ENCODE measurements at places on chromosomes 5 and 9. TPM values are rescaled to one million over a fixed set of nuclear protein-coding genes. Genes with fewer than 3 reads are reported as not detected.

DNA sequence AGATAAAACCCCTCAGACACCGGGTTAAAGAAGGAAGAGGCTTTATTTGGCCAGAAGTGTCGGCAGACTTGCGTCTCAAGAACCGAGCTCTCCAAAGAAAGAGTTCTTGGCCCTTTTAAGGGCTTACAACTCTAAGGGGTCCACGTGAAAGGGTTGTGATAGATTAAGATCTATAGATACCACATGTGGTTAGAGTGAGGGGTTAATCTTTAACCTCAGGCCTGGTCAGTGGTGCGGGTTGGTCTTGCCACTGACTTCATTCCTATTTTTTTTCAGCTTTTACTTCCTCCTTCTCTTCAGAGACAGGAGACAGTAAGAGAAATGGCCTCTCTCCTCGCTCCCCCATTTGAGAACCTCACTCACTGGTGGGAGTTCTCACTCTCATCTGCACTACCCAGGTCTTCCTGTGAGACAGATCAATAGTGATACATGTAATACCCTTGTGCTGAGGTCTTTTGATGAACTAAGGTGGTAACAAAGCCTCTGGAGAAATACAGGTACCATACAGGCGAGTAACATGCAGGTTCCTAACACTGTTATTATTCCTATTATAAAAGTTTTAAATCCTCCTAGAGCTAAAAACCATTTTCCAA lies 52.4 kb upstream of the COX7C start:
- no peaks in the 10 kb centered on the region for H3K27me3 ChIP-seq
- no peak overlapping the region for H3K4me3 ChIP-seq
- no peaks in the 10 kb centered on the region for H3K36me3 ChIP-seq
- H3K4me1 ChIP-seq = no peaks in the 10 kb centered on the region

The HTR1A gene
- not detected for total RNA-seq

The AK8 gene
- total RNA-seq = 7.2 TPM

- peak; percentile 92 for DNase-seq
- no peaks in the 10 kb centered on the region for H3K27me3 ChIP-seq
- peak within 1 kb of the TSS; percentile 100 for H3K4me3 ChIP-seq
Measured at GRCh38 chr9:107489687-107490605, at the start of gene KLF4. KLF4 (minus strand) TSS chr9:107489769; CDS start chr9:107489172, 597 bp downstream.

DNA sequence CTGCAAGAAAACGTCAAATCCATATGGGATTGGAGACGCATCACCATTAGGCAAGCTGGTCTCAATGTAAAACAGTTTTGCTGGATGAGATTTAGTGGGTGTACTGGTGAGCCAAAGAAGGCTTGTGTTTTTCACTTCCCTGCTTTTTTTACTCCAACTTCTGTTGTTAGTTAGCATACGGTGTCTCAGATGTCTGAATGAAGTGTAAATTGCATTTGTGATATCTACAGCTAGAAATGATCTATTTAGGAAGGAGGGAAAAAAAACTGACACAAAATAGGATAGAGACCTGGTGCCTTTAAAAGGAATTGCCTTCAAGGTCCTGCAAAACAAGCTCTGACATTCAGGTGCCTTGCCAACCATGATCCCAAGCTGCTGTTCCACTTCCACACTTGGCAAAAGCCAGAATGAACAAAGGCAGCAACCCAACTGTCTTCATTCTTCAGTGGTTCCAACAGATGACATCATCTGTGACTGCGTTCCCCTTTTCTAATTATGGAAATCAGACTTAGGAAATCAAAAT lies 104.2 kb upstream of the RAI14 start:
- no peaks in the 10 kb centered on the region for H3K36me3 ChIP-seq
- no peak overlapping the region for H3K4me3 ChIP-seq
- H3K27me3 ChIP-seq = no peaks in the 10 kb centered on the region
- H3K27ac ChIP-seq = no peak overlapping the region

DNA sequence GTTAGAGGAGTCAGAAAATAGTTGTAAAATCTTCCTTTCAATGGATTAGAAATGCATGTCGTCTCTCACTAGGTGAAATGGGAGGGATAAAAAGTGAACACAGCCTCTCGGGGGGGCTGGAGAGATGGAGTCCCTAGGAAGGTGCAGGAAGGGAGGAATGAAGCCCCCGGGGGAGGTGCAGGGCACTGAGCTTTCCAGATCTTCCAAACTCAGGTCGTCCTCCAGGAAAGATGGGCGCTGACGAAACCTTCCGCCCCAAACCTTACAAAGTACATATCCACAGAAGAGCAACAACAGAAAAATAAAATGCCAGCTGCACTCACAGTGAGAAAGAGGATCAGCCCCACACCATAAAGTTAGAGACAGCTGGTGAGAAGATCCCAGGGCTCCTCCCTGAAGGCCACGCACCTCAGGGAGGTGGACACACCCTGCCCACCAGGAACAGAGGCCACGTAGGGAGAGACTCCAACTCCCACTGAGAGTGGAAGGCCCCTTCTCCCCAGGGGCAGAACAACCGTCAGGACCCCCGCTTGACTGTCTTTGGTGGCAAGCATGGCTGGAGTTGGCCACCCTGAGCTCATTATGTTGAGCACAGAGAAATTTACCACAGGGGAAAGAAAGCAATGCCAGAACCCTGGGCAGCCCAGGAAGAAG lies 174.3 kb downstream of the AUH start:
- peak overlapping the region; percentile 10 for H3K27ac ChIP-seq
- H3K36me3 ChIP-seq = no peaks in the 10 kb centered on the region
- H3K4me3 ChIP-seq = no peak overlapping the region

DNA sequence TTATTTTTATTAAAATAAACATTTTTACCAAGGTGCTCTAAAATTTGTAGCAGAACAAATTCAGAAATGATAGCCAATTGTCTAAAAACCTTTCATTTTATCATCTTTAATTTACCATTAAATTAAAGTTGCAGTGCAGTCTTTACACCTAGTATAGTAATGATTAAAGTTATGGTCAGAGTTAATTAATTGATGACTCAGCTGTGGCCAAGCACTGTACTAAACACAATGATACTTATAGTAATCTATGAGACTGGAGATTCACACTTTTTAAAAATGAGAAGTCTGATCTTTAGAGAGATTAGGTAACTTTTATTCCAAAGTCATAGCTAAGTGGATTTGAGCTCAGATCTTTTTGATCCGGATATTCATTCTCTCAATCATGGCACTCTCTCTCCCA lies 621.1 kb upstream of the MEF2C start:
- no peaks in the 10 kb centered on the region for H3K4me1 ChIP-seq
- H3K27ac ChIP-seq = no peak overlapping the region
- no peak overlapping the region for H3K4me3 ChIP-seq
- DNase-seq = no peak
- H3K27me3 ChIP-seq = no peaks in the 10 kb centered on the region
- no peaks in the 10 kb centered on the region for H3K36me3 ChIP-seq

DNA sequence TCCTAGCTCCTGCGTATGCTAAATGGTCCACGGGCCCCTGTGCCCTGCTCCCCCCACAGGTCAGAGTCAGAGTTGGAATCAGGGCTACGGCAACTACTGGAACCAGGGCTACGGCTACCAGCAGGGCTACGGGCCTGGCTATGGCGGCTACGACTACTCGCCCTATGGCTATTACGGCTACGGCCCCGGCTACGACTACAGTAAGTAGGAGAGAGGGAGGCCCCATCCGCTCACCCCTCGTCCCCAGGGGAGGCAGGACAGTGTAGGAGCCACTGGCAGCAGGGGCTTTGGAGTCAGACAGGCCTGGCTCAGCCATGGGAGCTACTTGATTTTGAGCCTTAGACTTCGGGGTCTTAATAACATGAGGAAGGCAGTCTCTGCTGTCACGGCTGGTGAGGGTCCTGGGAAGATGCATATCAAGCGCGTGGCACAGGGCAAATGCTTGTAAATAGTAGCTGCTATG lies 5.8 kb downstream of the HNRNPAB start:
- no peak overlapping the region for H3K27ac ChIP-seq
- no peak for DNase-seq
- H3K4me1 ChIP-seq = peaks cover 22% of the 10 kb centered on the region
- no peak overlapping the region for H3K4me3 ChIP-seq
- peaks cover 53% of the 10 kb centered on the region for H3K36me3 ChIP-seq

The SPATA9 gene
- total RNA-seq = 0.55 TPM
